ENCODE measurements at places on chromosomes 16 and 17.

GRCh38 chr17:72719578-72720493, 372.7 kb downstream of the SLC39A11 start:
- peak; percentile 51 for DNase-seq

- DNase-seq = no peak
These were observed 48.1 kb downstream of the XPO6 start for GRCh38 chr16:28163699-28164098.

DNA sequence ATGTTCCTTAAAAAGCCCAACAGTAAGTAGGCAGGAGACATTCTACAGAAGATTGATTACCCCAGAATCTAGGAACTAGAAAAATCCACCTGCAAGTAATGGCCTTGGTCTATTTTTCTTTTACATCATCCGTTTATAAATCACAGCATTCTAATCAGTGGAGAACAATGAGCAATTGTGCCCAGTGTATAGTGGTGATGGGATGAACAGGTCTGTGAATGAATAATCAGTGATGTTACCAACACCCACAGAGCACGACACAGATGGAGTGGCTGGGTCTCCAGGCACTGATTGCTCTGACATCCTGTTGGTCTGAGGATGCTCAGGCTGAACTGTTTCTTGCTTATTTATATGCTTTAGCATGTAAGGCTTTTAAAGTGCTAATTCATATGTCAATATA, 1251.2 kb upstream of the CDH8 start:
- DNase-seq = no peak

GRCh38 chr17:81517339-81518112, 4.9 kb upstream of the ACTG1 start:
- DNase-seq = no peak

DNA sequence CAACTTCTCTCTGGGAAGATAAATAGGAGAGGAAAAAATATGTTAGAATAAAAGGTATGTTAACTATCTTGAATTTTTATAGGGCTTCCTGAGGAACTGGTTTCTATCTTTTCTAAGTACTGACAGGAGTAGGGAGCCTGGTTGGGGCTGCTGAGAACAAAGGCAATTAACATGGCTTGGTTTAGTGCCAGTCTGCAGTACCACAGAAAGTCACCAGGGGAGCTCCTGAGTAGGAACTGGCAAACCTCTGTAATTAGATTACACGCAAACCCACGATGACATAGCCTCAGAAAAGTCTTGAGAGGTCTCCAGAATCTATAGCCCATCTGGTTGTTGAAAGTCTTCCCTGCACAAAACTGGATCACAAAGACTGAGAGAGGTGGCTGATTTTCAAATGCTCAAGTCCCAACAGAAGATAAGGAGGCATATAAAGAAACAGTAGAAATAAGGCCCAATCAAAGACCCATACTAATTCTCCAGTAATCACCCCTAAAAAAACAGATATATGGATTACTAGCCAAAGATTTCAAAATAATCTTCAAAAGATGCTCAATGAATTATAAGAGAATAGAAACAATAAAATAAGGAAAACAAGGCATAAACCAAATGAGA, 11.7 kb upstream of the CNTNAP4 start:
- no peak for DNase-seq

- peak; percentile 33 for DNase-seq
These were observed at the start of gene EME2 for GRCh38 chr16:1772362-1772907. Gene EME2 (plus strand): TSS chr16:1772810. CDS start chr16:1773228, 418 bp downstream.

- peak; percentile 85 for DNase-seq
These were observed 18.5 kb upstream of the KCTD5 start for GRCh38 chr16:2663553-2664546.

- DNase-seq = no peak
These were observed 21.4 kb downstream of the UBE2O start for GRCh38 chr17:76431509-76431908.

- no peak for DNase-seq
These were observed 225.9 kb upstream of the PMFBP1 start for GRCh38 chr16:72397876-72398275.

- no peak for DNase-seq
These were observed 8.0 kb downstream of the FAM171A2 start for GRCh38 chr17:44355642-44356099.

DNA sequence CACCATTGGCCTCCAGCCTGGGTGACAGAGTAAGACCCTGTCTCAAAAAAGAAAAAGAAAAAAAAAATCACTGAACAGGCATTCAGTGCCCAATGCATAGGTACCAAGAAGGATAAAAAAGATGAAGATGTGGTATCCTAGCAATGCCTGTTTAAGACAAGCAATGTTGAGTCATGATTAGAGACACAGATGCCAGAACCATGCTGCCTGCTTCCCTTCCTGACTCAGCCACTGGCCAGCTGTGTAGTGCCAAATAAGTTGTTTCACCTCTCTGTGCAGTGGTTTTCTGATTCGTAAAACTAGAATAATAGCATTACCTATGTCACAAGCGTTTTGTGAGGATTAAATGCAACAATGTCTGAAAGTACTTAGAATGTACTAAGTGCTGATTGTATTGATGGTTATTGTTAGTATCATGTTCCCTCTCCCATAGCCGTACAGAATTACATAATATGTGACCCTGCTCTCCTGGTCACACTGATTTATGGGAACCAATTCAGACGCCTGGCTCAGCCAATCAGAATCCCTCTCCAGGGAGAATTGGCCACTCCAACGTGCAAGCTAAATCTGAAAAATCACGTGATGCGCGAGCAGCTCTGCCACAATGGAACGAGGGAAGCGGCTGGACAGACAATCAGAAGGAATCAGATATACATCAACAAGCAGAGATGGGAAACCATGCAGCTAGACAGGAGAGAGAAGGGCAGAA, 241.9 kb downstream of the SLC39A11 start:
- DNase-seq = no peak
